NCI-H446 treated with DMSO at 0.1 percent for 48 hours (cell line): ENCODE measurements at places on chromosomes 6 and 20.

GRCh38 chr6:122790028-122790422 is 967 bp downstream of the SMPDL3A start:
- DNase-seq, result no peak

GRCh38 chr20:12040261-12040660 is 122.6 kb downstream of the BTBD3 start:
- DNase-seq, result no peak

- peak; percentile 86 for DNase-seq
Measured at GRCh38 chr6:54135665-54136369, 24.6 kb downstream of the MLIP start.

DNA sequence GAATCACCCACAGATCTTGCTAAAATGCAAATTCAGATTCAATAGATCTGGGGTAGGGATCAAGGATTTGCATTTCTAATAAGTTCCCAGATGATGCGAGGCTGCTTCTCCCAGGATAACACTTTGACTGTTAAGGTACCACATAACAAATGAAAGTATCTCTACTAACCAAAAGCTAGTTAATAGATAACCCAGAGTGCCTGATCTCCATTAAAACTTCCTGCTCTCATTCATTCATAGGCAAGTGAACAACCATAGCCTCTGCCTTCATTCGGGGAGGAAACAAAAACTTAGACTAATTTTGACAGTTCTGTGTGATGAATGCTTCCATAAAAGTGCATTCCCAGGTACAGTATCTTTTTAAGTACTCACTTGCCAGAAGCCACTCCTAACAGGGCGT is 265.6 kb upstream of the BTBD3 start:
- no peak for DNase-seq

- DNase-seq, result peak; percentile 52
Measured at GRCh38 chr6:99613705-99614429, 7.2 kb downstream of the PRDM13 start.

- no peak for DNase-seq
Measured at GRCh38 chr20:63864545-63864977, 509 bp upstream of the TPD52L2 start.

DNA sequence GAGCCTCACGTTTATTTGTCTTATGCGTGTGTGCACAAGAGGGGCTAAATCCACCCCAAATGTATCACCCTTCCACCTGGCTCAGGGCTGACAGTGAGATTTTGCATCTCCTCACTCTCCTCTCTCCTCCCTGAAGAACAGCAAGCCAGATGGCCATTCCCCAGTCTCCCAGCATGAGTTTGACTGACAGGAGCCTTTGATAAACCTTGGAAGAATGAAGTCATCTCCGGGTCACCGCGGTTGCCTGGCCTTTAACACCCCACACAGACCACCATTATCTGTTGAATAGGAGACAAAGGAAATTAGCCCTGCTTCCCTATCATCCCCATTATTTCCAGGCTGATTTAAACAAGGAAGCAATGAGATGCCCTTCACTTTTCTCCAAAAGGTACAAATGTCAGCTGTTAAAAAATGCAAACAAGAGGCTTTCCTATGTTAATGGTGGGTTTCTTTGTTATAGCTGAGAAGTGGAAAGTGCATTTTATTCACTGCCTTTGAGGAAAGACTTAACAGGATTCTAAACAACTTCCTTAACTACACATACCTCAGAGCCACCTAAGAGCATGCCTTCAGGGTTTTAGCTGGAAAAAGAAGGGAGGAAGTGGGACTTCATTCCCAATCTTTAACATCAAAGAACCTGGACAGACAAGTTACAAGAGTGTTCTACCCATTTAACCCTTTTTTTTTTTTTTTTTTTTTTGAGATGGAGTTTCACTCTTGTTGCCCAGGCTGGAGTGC is 524.8 kb upstream of the ID4 start:
- peak; percentile 14 for DNase-seq

GRCh38 chr6:135183532-135184440 is 2.7 kb downstream of the MYB start:
- no peak for DNase-seq

DNA sequence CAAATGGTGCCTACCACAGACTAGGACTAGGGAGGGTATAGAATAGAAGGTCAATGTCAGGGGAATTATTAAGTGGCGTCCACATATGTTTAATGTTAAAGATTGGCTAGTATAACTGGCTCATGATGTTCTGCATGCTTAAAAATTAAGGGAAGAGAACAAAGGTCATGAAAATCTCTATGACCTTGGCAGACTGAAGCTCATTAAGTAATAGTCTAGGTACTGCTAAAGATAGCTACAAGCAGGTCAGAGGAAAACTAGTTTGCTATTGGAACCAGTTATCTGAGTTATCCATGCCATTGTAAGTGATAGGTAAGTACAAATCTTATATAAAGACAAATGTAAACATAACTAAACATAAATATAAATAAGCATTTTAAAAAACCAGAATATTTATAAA is 32.9 kb upstream of the PRSS35 start:
- DNase-seq, result no peak

DNA sequence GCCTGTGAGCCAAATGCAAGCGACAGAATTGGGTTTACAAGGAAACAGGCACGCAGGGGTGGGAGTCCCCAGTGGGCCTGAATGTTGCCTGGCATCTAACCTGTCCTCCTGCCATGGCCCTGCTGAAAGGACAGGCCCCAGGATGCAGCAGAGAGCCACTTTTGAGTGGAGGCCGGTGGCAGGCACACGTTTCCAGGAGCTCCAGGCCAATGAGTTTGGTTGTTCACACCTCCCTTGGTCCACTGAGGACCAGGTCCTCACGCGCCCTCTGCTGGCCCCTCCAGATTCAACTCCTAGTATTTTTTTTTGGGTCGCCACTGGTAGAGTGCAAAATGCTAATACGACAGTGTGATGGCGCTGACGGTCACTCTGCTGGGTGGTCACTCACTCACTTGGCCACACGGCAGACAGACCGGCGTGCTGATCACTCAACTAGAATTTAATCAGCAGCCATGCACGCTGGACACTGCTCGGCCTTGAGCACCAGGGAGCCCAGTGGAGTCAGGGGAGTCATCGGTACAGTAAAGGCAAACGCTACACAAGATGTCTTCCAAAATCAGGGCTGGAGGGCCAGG is 81.7 kb upstream of the NFATC2 start:
- no peak for DNase-seq

GRCh38 chr20:58603721-58604120 is 47.4 kb upstream of the STX16 start:
- no peak for DNase-seq

DNA sequence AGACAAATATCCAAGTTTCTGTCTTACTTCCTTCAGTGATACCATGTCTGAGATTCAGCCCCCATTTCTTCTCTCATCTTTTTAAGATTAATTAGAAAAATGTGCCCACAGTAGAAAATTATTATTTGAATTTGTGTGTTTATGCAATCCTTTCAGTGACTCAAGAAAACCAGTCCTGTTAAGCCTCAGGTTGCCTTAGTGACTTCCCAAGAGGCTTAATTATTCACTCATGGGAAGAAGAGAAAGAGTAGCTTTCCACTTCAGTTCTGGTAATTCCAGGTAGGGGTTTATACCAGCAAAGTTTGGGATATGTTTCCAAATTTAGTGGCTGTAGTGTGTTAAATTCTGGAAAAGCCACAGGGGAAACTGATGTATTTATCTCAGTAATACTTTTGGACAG is 149.1 kb downstream of the RIMS1 start:
- no peak for DNase-seq

- no peak for DNase-seq
Measured at GRCh38 chr6:93124006-93124632, 295.2 kb downstream of the EPHA7 start.

- no peak for DNase-seq
Measured at GRCh38 chr6:87146363-87146762, 9.0 kb upstream of the ZNF292 start.

DNA sequence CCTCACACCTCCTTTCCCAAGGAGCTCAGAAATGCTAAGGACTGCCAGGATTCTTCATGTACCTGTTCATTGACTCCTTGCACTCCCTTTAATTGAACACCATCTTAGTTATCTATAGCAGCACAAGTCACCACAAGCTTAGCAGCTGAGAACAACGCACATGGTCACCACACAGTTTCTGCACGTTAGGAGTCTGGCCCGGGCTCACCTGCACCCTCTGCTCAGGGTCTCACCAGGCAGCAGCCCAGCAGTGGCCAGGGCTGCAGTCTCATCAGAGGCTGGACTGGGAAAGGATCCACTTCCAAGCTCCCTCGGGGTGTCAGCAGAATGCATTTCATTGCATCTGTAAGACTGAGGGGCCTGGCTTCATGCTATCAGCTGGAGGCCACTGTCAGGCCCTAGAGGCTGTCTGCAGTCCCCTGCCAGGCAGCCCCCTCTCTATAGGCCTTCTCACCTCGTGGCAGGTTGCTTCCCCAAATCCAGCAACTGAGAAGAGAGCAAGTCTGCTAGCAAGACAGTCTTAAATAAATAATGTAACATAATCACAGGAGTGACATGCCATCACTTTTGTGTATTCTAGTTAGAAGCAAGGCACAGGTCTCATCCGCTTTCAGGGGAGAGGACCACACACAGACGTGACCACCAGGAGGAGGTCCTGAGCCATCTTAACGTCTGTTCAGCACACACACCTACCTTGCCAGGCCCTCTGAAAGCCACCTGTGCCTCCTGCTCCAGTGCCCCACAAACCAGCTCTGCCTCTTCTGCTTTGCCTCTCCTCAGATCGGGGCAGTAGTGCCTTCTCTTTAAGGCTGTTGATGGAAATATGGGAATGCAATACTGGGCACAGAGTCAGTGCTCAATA is 165.2 kb upstream of the CST7 start:
- no peak for DNase-seq

- no peak for DNase-seq
Measured at GRCh38 chr6:150116200-150116800, 26.5 kb upstream of the PPP1R14C start.

DNA sequence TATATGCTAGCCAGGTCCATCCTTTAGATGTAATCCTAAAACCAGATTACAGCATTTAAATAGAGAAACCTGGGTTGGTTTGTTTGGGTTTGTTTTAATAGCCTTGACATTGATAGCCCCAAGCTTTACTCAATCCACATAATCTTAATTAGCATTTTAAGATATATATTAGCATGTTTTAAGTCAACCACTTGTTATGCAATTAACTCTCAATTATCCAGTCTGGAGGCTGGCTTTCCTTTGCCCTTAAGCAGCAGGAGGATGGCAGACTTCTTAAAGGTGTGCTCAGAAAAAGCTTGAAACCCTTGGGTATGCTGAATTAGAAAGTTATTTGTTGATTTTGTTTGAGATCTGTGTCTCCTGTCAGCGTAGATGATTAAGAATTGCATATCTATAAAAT is 46.3 kb upstream of the SMIM28 start:
- DNase-seq, result no peak

DNA sequence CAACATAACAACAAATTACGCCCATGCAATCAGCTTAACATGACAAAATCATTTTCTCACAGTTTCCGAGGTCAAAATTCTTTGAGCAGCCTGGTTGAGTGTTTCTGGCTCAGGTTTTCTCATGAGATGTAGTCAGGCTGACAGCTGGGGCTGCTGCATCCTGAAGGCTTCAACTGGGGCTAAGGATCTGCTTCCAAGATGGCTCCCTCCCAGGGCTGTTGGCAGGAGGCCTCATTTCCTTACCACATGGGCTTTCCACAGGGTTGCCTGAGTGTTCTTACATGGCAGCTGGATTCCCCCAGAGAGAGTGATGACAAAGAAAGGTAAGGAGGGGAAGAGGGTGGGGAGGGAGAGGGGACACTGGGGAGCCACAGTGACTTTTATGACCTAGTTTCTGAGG is 63.1 kb upstream of the NNAT start:
- no peak for DNase-seq

DNA sequence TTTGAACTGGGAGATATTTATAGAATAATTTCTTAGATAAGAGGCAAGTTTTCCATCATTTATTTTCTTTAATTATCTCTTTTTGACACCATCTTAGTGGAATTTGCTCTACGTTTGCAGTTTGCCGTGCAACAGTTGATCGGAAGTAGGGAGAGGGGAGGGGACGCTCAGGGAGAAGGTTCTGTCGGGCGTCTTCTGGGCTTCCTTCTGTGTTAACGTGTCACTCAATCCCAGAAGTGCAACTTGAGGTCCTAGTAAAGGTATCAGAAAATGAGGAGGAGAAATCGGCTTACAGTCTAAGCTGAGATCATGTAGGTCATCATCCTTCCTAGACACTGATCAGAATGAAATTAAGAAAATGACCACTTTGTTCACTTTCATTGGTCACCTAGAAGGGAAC is 149.0 kb upstream of the SNX9 start:
- no peak for DNase-seq

DNA sequence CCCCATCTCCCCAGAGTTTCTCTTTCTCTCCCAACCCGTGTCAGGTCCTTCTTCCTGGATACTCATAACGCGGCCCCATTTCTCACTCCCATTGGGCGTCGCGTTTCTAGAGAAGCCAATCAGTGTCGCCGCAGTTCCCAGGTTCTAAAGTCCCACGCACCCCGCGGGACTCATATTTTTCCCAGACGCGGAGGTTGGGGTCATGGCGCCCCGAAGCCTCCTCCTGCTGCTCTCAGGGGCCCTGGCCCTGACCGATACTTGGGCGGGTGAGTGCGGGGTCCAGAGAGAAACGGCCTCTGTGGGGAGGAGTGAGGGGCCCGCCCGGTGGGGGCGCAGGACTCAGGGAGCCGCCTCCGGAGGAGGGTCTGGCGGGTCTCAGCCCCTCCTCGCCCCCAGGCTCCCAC is at the start of gene HLA-F:
Gene HLA-F (plus strand): TSS at position 173 of the 404 bp plus-strand sequence. CDS start 30 bp downstream, at position 203.
- DNase-seq, result peak; percentile 35

- DNase-seq, result no peak
Measured at GRCh38 chr6:70651326-70651905, 16.3 kb upstream of the SMAP1 start.

GRCh38 chr6:135703621-135704020 is 147.9 kb upstream of the PDE7B start:
- DNase-seq, result no peak

- no peak for DNase-seq
Measured at GRCh38 chr20:25258828-25259227, 10.9 kb downstream of the PYGB start.

- no peak for DNase-seq
Measured at GRCh38 chr6:62229231-62229630, 56.8 kb downstream of the KHDRBS2 start.

DNA sequence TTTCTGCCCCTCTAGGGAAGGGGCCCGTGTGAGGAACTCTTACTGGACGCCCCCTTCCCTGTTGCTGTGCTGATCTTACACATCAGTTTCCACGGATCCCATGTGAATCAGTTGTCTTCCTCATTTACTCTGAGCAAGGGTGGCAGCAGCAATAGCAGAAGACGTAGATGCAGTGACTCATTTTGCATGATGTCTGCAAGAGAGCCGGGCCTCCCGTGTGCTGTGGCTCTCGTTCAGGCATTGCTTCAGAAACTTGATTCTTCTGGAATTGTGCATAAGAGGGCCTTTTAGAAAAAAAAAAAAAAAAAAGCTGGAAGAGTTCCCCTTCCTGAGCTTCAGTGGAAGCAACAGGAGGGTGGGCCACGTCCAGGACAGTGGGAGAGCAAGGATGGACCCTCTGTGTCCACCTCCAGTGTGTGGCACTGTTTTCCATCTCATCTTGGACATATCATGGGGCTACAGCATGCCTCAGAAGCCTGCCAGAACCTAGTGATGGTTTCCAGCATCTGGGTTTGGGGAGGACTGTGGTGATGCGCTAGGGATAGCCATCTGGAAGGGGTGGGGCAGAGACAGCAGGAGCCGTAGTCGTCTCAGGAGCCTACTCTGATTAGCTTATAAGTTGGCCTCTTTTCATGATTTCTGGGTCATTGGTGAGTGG is 62.1 kb downstream of the FOXO3 start:
- DNase-seq, result peak; percentile 32

GRCh38 chr6:45687570-45687969 is 309.8 kb upstream of the SUPT3H start:
- no peak for DNase-seq
